Erythroblast (primary cell): ENCODE measurements at places on chromosomes 16 and 17.
A peak's percentile ranks its signal among the peaks of the same experiment; 100 is the strongest.

DNA sequence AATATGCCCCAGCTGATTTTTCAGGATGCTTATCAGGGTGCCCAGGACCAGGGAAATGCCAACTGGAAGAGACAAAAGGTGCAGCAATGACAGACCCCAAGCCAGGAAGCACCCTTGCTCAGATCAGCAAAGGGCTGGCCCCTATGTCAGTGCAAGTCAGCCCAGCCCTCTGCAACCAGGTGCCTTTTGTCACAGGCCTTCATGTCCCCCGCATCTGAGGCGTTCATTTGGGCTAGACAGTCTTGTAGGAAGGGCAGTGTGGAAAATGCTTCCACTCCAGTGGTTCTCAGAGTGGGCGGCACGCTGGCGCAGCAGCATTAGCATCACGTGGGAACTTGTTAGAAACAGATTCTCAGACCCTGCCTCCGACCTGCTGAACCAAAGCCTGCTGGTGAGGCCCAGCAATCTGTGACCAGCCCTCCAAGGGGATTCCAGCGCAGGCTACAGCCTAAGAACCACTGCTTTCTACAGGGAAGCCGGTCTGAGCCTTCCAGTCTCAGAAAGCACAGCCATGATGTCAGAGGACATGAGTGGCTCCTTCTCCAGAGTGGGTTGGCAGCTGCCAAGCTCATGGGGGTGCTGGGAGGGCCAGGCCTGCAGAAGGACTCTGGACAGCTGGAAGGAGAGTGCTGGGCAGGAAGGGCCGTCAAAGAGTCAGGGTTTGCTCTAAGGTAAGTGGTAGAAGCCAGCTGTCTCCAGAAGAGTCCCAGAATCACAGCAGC is 13.1 kb downstream of the SLC47A2 start:
- no peak for DNase-seq

- DNase-seq = no peak
Observed at GRCh38 chr16:75599452-75600277, 23.4 kb downstream of the ADAT1 start.

DNA sequence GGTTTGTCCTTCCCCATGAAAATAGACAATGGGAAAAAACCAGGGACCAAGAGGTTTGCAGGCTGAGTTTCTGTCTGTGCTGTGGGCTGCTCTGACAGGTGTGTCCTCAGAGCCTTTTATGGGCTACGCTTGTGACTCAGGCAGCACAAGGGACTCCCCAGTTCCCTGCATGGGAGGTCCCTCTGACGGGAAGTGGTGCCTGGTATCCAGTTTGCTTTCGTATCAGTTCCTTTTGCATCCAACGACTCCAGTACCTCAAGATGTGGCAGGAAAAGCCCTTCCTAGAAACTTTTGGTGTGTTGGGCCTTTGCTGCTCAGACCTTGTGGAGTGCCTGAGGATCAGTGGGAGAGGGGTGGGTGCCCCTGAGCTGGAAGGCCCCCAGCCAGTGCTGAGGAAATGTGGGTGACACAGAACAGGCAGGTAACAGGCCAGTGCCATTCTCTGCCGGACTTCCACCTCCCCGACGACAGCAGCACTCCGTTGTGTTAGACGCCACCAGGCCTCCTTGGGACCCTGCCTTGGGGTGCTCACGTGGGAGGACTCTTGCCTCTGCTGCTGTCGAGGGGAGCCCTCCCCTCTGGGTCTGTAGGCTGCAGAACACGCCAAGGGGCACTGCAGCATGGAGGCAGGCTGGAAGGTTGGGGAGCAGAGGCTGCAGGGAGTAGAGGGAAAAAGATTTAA is 38.4 kb upstream of the IRF8 start:
- DNase-seq = no peak

DNA sequence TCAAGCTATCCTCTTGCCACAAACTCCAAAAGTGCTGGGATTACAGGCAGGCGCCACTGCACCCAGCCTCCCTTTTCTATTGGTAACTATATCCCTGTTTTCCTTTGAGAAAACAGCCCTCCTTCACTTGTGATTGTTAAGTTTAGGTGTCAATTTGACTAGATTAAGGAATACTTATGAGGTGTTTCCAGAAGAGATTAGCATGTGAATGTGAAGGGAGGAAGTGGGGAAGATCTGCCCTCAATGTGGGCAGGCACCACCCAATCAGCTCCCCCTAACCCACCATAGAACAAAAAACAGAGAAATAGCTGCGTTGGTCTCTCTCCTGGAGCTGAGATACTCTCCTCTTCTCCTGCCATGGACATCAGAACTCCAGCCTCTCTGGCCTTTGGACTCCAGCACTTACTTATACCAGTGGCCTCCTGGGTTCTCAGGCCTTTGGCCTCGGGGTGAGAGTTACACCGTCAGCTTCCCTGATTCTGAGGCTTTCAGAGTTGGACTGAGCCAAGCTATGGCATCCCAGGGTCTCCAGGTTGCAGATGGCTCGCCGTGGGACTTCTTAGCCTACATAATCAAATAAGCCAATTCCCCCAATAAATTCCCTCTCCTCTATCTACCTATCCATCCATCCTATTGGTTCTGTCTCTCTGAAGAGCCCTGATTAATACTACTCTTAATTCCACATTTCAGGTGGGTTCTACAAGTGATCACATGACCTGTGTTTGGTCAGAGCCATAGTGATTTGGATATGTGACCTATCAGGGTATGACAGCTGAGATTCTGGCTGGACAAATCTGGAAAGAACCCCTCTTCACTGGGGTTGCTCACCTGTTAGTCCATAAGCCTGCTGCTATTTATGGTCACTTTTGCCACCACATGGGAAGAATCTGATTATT is 12.0 kb upstream of the STAT3 start:
- no peak for DNase-seq

- DNase-seq = peak; percentile 94
Observed at GRCh38 chr17:43360376-43360738, 38.4 kb upstream of the ARL4D start.

- no peak for DNase-seq
Observed at GRCh38 chr16:51950118-51950780, 596.7 kb downstream of the TOX3 start.

GRCh38 chr17:28563475-28563874 is 7.8 kb downstream of the PIGS start:
- no peak for DNase-seq

- no peak for DNase-seq
Observed at GRCh38 chr16:11877374-11877773, 26.0 kb upstream of the RSL1D1 start.

DNA sequence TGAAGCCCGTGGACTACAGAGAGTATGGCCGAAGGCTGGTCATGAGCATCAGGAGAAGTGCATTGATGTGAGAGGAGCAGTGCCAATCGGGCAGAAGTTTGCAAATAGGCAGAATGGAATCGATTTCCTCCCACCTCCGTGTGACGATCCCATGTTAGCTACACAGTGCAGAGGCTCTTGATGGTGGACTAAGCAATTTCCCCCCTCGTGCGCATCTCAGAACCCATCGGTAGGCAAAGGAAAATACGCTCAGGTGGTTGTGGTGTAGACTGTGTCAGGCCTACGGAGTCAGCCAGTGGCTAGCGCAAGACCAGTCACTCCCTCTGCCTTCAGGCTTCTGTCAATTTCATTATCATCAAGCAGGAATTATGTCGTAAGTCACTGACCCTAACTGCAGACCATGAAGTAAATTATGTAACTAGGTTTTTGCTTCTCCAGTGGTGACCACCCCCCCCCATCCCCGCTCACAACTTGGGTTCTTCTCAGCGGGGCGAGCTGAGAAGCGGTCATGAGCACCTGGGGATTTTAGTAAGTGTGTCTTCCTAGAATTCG is 67.4 kb downstream of the RPA1 start:
- DNase-seq = no peak

- no peak for DNase-seq
Observed at GRCh38 chr16:78375055-78375679, 275.7 kb downstream of the WWOX start.

DNA sequence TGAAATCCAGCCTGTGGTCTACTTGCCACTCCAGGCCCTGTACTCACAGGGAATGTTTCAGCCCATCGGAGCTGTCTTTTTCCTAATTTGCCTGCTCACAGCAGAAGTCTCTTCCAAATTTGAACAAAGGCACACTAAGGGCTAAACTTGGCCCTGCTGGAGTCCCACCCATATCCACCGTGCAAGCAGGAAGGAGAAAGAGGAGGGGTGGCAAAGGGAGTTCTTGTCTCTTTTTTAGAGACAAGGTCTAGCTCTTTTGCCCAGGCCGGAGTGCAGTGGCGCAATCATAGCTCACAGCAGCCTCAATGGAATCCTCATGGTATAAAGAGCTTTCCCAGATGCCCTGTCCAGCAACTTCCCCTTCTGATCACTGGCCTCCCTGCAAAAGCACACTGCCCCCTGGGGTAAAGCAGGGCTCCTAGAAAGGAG is 2.7 kb upstream of the PRM1 start:
- no peak for DNase-seq

DNA sequence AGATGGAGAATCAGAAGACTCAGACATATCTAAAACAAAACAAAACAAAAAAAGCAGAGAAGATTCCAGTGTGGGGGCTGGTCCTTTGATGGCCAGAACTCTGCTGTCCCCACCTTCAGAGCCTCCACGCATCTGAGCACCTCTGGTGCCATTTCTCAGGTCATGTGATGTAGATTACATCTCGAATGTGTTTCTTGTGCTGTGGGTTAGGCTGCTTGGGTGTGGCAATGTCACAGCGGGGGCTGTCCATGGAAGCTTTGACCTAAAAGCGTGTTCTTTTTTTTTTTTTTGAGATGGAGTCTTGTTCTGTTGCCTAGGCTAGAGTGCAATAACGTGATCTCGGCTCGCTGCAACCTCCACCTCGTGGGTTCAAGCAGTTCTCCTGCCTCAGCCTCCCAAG is 51.2 kb downstream of the PLD6 start:
- DNase-seq = no peak

GRCh38 chr17:34068571-34068970 is 186.5 kb upstream of the CCL2 start:
- DNase-seq = no peak

DNA sequence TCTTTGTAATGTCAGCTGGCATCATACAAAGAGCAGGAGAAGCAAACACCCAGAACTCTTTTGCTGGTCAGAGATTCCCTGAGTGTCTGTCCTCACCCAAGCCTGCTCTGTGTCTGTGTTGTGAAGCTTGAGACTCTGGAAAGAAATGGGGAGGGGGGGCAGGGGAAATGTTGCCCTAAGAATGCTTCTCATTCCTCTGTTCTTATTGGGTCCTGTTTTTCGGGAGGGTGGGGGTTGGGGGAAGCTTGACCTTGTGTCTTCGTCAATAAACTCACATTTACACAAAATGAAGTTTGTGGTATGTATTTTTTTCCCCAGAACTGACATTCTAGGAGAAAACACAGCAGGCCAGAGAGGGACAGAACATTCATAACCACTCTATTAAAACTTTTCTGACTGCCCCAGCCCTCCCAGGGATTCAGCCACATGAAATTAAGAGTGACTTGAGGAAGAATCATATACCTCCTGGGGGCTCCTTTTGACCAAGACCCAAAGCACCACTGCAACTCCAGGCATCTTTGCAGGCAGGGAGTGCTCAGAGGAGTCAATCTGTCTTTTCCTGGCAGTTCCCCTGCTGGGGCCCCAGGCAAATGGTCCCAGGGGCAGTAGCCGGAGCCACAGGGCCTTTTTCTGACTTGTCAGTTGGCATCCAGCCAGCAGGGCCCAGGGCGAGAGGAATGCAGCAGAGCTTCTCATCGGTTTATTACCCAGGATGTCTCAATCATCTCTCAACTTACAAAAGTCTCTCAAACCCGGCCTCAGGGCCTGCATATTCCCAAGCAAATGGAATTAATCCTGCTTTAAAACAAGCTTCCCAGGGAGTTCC is 5.1 kb upstream of the RASL10B start:
- peak; percentile 22 for DNase-seq

DNA sequence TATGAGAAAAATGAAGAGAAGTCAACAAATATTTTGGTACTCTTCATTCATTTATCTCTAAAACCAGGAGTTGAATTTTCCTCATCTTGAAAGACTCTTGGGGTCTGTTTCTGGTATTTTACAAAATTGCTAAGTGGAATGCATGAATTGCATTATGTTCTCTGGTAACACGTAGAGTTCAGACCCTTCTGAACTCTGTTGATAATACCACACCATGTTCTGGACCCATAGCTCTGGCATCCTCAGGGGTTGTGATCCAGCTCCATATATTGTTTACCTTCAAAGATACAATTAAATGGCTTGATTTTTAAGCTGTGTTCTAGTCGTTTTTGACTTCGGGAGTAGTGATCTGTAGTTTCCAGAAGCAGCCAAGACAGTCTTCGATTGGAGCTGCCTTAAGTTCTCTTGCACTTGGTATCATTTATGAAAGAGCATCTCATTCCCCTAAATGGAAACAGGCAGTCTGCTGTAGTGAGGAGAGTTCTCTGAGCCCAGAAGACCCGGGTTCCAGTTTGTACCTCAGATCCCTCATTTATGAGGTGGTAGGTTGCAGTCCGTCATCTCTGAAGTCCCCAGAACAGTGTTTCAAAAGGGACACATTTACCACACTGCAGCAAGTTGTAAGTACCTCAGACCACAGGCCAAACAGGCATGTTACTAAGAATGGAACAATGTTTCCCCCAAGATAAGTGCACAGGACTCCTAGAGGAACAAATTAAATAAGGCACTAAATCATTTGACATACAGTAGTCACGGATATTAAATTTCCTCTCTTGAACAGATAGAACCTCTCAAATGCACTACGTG is 9.6 kb downstream of the PSMD7 start:
- DNase-seq = no peak

DNA sequence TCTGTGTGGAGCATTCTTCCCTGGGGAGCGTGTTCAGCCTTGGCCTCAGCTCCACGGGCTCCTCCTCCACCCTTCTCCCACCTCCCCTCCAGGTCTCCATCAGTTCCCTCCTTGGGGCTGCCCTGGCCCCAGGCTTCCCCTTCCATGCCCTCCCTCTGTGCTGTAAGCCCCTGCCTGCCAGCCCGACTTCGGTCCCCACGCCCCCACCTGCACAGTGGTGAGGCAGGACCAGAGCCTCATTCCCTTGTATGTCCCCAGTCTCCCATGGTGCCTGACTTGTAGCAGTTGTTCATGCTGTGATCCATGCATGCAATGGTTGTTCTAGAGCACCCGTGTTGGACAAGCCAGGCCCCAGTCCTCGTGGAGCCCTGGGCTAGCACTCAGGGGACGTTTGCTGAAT is 199.4 kb downstream of the RBFOX3 start:
- no peak for DNase-seq

GRCh38 chr16:80604600-80605355 is 64.0 kb downstream of the DYNLRB2 start:
- no peak for DNase-seq

DNA sequence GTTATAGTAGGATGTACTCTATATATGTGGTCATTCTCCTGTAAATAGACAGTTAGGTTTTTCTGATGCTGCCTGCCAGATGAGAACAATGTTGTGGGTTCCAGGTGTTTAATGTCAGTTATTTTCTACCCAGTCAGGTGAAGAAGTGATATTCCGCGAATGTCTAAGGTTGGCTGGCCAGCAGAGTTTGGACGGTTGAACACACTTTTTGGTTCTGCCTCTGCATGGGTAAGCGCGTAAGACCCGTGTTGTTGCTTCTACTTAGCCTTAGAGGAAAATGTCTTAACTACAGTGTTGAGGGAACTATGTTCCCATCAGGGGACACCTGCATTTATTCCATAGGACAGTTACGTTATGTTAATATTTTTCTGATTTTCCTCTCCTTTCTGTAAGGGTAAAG is 162.6 kb downstream of the MAP2K6 start:
- no peak for DNase-seq

GRCh38 chr16:59591480-59591879 is 857.4 kb upstream of the GOT2 start:
- no peak for DNase-seq
